ENCODE measurements at places on chromosomes 6 and 20. TPM values are rescaled to one million over a fixed set of nuclear protein-coding genes. Genes with fewer than 3 reads are reported as not detected.

CFB gene
- 32.9 TPM for total RNA-seq

VPS16 gene
- total RNA-seq: 31.6 TPM

CTAGE9 gene
- not detected for total RNA-seq

HLA-DMA gene
- total RNA-seq: 1.6 TPM

FAM209B gene
- total RNA-seq: not detected

TUBB2A gene
- 5.0 TPM for total RNA-seq

PDYN gene
- total RNA-seq: not detected

AARS2 gene
- 12.7 TPM for total RNA-seq

LY6G6D gene
- total RNA-seq: not detected

SOBP gene
- total RNA-seq: 7.4 TPM

Data from fibroblast of the aortic adventitia (primary cell).